ENCODE measurements at places on chromosomes 7 and 10.

GRCh38 chr10:75512203-75512933 lies 80.9 kb downstream of the LRMDA start:
- no peak for DNase-seq

- no peak for DNase-seq
Observed at GRCh38 chr10:86979977-86980448, 11.7 kb downstream of the ADIRF start.

DNA sequence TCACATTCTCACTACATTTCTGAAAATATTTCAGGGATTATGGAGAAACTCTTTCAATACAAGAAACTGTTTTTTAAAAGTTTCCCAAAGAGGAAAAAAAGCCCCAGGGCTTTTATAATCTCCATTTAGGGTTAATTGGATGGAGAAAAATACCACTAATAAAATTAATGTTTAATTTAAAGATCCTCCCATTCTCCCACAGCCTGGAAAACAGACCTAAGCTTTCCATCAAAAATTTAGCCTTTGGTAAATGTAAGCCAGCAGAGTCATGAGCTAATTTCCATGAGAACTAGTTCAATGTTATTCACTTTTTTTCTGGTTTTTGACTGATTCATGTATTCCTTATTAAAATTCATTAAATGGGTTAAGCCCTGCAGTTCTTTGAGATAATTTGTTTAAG lies 408.7 kb downstream of the PHTF2 start:
- DNase-seq: no peak

DNA sequence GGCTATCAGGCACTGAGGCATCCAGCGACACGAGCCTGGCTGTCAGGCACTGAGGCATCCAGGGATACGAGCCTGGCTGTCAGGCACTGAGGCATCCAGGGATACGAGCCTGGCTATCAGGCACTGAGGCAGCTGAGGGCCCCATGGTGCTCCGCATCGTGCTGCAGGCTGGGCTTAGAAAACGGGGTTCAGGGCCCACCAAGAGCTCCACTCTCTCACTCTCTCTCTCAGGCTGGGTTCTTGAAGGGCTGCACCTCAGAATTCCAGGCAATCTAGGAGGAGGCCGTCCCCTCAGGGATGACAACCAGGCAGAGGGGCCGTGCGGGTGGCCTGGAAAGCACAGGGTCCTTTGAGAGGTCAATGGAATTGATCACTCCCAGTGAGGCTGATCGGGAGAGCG lies 69.0 kb downstream of the CFAP46 start:
- no peak for DNase-seq

DNA sequence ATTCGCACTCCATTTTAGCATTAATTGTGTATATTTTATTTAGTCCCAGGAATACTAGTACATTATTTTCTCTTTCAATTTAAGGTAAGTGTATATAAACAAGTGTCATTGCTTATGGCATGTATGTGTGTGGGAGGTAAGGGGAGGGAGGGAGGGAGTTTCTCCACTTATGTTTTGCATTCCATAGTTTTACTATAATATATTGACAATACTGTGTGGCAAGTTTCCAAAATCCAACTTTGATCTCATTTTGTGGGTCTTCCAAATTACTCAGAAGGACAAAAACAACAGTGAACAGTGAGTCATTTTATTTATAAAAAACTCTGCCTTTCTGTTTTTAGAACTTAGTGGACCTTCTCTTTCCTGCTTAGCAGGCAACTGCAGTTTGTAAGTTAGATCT lies 102.3 kb upstream of the SEMA3E start:
- no peak for DNase-seq

- no peak for DNase-seq
Observed at GRCh38 chr7:91894781-91895480, 14.4 kb upstream of the MTERF1 start.

DNA sequence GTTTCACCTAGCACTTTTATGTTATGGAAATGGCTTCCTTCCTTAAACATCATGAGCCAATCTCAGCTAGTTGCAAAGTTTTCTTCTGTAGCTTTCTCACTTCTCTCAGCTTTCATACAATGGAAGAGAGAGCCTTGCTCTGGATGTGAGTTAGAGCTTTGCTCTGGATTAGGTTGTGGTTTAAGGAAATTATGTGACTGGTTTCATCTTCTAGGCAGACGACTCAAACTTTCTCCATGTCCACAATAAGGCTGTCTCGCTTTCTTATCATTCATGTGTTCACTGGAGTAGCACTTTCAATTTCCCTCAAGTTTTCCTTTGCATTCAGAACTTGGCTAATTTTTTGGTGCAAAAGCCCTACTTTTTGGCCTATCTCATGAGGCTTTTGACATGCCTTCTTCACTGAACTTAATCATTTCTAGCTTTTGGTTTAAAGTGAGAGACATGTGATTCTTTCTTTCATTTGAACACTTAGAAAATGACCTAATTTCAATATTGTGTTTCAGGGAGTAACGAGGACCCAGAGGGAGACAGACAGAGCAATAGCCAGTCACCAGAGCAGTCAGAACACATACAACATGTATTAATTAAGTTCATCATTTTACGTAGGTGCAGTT lies 49.8 kb downstream of the CNOT4 start:
- DNase-seq: no peak

DNA sequence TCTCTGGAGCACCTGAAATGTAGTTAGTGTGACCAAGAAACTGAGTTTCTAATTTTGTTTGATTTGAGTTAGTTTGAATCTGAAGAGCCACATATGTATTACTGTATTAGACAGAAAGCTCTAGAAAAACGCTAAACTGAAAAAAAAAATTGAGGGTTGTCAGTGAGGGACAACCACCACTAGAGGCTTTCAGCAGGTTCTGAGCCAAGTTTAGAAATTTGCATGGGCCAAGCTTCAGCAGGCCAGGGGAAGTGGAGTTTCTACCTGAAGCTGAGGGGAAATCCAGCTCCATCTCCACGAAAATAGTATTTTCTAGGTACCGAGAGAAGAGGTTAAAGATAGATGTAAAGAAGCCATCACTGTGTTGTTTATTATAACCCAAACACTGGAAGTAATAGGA lies 77.9 kb upstream of the PLXNA4 start:
- DNase-seq: no peak

GRCh38 chr7:232410-233248 lies 40.3 kb downstream of the FAM20C start:
- DNase-seq: no peak

DNA sequence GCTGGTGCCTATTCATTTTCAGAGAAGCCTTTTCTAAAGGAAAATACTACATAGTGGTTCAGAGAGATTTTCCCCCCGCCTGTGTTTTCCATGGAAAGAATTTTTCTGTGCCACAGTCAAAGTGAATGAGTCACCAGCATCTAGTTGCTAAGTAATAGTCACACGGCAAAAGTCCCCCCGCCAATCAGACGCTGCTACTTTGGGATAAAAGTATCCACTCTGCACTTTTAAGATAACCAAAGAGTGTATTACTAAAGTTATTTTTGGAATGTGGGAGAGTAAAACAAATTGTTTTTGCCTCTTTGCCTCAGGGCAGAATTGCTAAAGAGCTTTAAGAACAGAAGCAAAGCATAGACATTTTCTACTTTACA lies 23.5 kb downstream of the ABLIM1 start:
- no peak for DNase-seq

- DNase-seq: no peak
Observed at GRCh38 chr10:83943049-83943448, 196.3 kb upstream of the GHITM start.

- DNase-seq: no peak
Observed at GRCh38 chr7:141889321-141889720, 26.9 kb upstream of the OR9A4 start.

DNA sequence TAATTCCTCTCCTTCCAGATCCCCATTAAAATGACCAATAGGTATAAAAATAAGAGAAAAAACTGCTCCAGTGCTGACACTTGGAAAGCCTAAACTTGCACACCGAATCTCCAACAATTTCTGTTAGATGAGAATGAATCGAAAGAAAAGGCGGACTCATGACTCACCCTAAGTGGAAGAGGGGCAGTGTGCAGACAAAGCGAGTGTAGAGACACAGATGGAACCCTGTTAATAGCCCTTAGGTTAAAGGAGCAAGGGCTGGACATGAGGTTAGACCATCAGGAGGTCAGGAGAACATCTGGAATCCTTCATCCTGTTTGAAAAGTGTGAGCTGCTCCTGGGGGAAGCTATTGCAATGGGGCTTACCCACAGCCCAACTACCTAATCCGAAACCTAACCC lies 103.4 kb upstream of the GLI3 start:
- DNase-seq: no peak

DNA sequence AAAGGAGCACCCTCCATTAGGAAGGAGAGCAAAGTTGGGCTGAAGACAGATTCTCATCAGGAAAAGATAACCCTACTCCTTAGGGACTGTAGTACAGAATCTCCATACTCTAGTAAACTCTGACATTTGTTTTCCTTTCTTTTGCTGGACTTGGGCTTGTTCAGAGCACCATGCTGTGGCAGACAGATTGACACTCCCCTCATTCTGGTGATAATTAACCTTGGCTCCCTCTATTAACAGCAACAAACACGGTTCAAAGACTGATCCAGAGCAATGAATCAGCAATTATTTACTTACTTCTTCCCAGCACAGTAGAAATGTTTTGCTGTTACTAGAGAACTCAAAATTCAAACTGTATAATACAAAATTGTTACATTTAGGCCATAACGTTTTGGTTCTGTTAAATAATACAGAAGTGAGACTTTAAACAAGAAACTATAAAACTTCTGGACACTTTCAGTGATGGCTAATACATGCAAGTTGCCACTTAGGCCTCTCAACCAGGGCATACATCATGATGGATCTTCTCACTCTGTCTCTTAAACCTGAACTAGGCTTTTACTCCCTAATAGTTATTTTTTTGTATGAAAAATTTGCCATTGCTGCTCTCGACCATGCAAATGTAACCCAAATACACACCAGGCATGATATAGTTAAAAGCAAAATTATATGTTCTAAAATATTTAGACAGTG lies 639.0 kb downstream of the IPMK start:
- no peak for DNase-seq

DNA sequence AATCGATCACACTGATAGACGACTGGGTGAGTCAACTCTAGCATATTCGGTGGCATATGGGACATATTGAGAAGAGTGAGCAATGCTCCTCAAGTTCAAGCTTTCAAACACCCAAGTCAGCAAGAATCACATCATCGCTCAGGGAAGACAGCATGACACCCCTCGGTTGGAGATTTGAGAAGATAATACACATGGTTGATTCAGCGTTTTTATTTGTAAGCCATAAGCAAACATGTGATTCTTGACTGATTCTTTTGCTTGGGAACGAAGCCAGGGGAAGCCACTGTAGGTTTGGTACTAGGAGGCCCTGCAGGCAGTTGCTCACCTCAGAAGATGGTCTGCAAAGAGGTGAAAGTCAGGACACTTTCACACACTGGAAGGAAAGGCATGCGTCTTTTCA lies 12.6 kb downstream of the UCMA start:
- DNase-seq: no peak

GRCh38 chr7:141400356-141400755 lies 150.9 kb upstream of the AGK start:
- no peak for DNase-seq

DNA sequence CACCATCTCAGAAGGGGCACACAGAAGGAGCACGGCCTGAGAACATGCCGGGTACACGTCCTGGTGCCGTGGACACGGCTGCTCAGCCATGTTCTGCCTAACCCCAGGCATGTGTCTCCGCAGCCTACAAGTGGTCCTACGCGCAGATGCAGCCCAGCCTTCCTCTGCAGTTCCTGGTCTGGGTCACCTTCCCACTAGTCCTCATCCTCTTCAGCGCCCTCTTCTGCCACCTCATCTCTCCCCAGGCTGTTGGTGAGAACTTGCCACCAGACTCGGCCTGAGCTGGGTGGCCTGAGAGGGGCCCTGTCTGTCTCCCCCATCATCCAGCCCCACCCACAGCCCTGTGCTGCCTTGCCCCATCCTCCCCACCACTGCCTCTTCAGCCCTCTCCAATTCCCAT lies 5.3 kb downstream of the CLCN1 start:
- DNase-seq: no peak

DNA sequence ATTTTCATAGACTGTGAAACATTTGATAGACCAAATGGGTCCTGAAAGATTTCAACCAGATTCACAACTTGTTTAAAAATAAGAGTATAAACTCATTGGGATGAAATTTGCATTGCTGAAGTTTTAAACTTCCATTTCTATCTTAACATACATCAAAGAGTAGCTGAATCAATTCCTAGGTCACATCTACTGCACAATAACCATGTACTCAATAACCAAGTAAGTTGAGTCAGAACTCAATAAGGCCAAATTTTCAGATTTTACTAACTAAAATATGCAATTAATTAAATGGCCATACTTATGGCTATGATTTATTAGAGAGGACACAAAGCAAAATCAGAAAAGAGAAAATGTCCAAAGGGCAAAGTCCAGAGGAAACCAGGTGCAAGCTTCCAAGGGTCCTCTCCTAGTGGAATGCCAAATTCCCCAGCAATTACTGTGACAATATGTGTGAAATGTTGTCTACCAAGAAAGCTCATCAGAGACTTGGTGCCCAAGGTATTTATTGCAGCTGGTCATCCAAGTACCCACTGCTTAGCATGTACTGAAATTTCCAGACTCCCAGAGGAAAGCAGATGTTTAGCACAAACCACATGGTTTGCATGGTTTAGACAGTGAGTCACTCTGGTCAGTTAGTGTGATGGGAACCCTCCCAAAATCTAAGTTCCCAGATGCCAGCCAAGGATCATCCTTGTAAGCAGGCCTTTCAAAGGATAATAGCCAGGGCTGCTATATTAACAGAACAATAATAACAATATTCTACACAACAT lies 238.9 kb downstream of the IPMK start:
- no peak for DNase-seq

GRCh38 chr7:139845443-139845805 lies 16.4 kb downstream of the TBXAS1 start:
- no peak for DNase-seq

DNA sequence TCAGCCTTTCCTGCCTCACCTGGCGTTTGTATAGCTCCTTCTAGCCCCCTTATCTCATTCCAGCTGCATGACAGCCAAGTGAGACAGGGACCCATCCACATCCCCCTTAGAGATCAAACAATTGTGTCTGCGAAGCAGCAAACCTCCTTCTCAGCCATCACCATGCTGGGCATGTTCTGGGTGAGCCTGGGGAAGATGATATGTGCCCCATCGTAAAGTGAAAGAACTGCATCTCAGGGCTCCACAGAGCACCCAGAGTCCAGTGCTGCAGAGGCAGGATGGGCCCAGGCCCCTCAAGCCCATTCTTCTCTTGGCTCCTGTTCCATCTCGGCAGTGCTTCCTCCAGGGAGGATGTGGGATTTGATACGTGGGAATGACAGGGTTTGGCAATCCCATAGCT lies 43.2 kb downstream of the FIGNL1 start:
- DNase-seq: no peak

DNA sequence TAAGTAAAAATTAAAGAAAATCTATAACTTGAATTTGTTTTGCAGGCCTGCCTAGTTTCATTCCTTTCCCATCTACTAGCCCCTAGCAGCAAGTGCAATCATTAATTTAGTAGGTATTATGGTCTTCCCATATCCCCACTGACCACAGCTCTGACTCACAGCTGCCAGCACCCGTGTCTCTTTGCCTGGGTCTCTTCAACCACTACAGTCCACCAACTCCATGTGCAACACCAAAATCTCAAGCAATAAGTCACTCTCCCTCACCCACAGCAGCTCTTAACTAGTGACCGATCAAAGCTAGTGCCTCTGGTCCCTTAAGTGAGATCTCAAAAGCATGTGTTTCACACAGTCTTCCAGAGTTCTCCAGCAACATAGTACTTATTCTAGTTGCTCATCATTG lies 26.0 kb upstream of the THSD7A start:
- DNase-seq: no peak

Measured in activated gamma-delta T cell treated with Interleukin-2 at 50 U/mL for 16 hours (primary cell).